ENCODE measurements at places on chromosomes 7 and 10.

- no peak for DNase-seq
Observed at GRCh38 chr7:99244939-99245338, 27.7 kb upstream of the MYH16 start.

- no peak for DNase-seq
Observed at GRCh38 chr7:26185131-26185843, 15.3 kb downstream of the HNRNPA2B1 start.

DNA sequence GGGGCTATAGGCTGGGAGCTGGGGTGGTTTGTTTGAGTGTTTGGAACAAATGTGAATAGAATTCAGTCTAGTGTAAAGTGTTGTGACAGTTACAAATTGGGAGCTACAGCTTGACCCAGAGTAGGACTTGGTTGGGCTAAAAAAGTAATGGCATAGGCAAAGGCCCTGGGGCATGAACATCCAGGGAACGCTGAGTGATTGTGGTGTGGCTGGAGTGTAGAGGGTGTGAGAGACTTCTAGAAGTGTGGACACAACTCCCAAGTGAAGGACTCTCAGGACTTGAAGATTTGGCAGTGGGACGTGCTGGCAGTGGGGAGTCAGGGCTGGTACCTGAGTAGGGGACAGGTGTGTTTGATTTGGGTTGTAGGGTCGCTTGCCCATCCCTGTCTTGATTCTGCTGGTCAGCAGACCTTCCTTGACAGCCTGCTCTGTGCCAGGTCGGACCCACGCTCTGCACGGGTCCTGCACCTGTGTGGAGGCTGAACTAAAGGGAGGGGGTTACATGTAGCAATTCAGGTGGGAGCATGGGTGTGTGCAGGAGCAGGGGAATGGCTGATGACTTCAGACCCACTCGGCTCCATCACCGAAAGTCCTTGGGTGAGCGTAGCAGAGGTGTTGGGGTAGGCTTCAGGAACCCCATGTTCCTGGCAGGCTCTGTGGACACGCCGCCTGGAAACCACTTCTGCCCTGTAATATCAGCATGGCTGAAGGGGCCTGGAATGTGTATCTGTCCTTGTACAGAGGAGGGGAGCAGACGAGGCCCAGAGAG, 43.3 kb downstream of the ZMIZ1 start:
- no peak for DNase-seq

DNA sequence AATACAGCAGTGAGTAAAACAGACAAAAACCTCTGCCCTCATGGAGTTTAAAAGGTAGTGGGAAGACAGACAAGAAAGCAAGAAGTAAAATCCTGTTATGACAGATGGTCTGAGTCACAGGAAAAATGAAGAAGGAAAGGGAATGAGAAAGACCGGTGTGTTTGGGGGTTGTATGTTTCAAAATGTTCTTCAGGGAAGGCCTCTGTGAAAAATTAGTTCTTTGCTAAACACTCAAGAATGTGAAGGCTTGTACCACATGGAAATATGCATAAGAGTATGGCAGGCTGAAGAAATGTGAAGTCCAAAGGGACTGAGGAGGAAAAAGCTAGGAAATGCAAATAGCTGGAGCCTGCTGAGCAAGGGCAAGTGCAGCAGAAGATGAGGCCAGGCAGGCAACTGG, 315.9 kb upstream of the SEMA3A start:
- DNase-seq, result no peak

- DNase-seq, result peak; percentile 80
Observed at GRCh38 chr10:104824380-104825006, 183.4 kb downstream of the SORCS3 start.
